Left hindlimb (tissue), 1 donor: ENCODE measurements at places on chromosomes 6 and 20.

DNA sequence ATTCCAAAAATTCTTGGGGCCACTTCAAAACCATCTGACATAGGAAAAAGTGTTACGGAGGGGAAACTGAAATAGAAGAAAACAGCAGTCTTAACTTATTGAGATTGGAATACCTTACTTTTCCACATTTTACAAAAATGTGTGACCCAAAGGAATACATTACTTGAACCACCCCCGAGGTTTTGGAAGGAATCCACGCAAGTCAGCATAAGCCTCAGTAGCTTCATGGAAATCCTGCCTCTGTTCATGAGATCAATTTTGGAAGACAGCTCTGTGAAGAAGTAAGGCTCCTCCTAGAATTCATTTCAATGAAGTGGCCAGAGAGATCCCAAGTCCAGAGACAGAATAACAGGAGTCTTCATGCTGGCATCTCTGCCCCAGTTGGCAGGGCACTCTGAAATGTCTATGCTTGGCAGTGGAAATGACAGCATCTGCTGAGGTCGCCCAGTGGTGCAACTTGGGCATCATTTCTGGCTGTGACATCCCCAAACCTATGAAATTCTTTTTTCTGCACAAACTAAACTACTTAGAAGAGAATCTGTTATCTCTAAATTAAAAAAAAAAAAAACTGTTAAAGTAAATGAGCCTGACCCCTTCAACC is 132.5 kb downstream of the EPM2A start:
- DNase-seq, result no peak

DNA sequence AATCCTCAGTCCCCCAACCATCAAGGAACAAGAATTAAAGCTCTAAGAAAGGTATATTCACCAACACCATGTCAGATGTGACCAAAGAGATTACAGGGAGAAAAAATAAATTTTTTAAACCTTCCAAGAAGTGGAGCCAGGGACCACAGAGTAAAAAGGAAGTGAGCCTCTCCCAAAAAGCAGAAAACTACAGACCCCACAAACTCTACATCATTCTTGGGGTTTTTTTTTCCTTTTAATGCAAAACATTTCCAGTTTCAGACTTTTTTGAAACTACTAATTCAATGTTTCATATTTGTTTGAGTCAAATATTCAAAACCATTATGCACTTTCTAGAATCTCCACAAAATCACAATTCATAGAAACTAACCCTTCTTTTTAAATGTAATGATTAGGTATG is 6.8 kb upstream of the IL17F start:
- no peak for DNase-seq

- peak; percentile 49 for DNase-seq
Observed at GRCh38 chr20:2804852-2805688, 4.6 kb upstream of the CPXM1 start.

DNA sequence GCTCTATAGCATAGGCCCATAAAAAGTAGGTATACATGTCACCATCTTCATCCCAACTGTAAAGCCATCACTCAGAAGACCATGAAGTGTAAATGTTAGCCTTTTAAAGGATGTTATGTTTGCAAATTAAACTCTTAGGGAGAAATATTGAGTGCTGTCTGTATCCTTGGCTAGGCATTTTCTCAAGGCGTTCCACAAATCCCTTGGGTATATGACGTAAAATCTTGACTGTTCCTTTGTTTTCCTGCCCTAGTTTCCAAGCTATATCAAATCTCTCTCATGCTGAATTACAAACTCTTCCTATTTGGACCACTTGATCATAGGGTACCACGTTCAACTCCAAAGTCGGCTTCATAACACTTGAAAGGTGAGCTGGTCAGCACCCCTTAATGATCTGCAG is 486.2 kb downstream of the HDGFL1 start:
- DNase-seq, result no peak

- no peak for DNase-seq
Observed at GRCh38 chr20:19668418-19668817, 89.6 kb upstream of the RIN2 start.

- DNase-seq, result no peak
Observed at GRCh38 chr6:130836055-130836640, 8.9 kb downstream of the SMLR1 start.
